ENCODE measurements at places on chromosomes 11 and 22.

GRCh38 chr11:17347676-17348075, 3.9 kb upstream of the NCR3LG1 start:
- no peak for DNase-seq

- DNase-seq, result no peak
These were observed 9.7 kb upstream of the PAFAH1B2 start for GRCh38 chr11:117134431-117134830.

DNA sequence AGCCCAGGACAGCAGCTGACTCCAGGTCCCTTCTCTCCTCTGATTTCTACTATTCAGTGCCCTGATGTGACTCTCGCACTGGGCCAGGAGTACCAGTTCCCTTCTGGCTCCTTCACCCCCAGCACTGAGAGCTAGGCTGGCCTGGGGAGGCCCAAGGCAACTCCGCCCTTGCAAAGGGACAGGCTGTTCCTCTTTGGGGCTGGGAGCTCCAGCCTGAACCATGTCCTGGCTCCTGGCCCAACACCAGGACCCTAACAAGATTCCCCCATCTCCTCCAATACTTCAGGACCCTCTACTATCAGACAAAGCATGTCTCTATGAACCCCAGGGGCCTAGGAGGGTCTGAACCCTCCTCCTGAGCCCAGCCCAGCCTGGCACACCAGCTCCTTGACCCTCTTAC, 12.5 kb downstream of the CREB3L1 start:
- DNase-seq, result no peak

DNA sequence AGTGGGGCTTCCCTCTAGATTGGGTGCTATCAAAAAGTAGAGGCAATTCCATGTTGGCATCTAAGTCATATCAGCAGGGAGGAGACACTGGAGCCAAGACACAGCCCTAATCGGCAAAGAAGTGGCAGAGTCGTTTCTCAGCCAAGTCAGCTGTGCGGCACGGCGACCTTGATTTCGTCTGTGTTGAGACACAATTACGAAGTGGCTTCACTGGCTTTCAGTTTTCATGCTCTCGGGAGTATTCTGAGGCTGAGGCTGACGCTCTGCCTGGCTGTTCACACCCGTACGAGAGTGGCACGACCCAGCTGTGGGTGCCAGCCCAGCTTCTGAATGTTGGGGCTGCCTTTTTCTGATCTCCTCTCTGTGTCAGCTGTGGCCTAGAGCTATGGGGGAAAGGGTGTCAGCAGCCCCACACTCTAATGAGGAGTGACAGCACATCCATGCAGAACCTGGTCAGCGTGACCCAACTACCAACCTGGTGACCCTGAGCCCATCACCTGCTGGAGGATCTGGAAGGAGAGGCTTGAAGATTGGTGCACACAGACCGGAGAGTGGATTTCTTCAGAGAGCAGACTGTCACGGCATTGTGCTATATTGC, 105.7 kb upstream of the TMEM45B start:
- no peak for DNase-seq

DNA sequence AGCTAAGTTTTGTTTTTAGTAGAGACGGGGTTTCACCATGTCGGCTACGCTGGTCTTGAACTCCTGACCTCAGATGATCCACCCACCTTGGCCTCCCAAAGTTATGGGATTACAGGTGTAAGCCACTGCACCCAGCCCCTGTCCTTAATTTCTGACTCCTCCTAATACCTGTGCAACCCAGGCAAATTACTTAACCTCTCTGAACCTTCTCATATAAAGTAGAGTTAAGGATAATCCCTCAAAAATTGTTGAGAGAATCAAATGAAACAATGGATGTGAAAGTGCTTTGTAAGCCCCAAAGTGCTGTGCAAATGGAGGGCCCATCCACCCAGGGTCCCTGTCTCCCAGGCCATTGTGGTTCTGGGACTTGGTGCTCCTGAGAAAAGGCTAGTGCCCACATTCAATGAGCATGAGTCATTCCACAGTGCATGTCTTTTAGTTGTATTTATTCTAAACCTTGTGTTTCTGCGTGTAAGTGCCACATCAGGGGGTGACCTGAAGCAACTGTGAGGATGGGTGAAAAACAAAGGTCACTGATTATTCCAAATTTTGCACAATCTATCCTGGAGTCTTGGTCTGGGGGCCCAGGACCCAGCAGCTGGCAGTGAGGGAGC, 61.4 kb upstream of the PTPRJ start:
- DNase-seq, result no peak

DNA sequence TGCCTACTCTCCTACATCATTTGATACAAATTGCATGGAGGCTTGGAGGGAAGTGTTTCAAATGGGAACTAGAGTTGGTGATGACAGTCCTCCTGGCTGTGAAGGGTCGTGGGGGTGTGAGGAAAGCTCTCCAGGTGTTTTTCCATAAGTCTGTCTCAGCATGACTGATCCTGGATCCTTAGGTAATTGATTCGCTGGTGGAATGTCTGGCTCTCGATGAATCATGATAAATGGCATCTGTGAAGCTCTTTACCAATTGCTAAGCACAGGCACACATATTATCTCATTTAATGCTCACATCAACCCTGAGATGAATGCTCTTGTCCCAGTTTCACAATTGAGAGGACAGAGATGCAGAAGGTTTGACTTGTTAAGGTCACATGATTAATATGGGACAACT, 107.5 kb downstream of the PKNOX2 start:
- DNase-seq, result no peak

- DNase-seq, result no peak
These were observed 43.9 kb upstream of the BID start for GRCh38 chr22:17818180-17818579.

- peak; percentile 50 for DNase-seq
These were observed 7.3 kb downstream of the NEAT1 start for GRCh38 chr11:65429724-65430405.

GRCh38 chr11:64544616-64545296, 46.3 kb upstream of the SLC22A12 start:
- DNase-seq, result no peak

DNA sequence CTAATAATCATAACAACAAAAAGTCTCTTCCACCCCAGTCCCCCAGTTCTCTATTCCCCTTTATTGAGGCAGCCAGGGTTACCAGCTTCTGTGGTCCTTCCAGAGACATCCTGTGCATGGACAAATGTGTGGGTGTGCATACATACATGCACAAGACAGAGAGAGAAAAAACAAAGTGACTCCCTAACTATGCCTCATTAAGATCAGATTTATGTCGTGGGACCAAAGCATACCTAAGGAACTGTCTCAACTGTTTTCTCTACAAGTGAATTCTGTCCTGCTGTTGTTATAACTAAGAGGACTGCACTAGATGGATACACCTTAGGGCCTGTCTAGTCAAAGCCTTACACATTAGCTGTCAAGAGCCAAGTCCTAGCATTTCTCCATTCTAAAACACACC, 106.7 kb downstream of the MRTFA start:
- DNase-seq, result no peak

DNA sequence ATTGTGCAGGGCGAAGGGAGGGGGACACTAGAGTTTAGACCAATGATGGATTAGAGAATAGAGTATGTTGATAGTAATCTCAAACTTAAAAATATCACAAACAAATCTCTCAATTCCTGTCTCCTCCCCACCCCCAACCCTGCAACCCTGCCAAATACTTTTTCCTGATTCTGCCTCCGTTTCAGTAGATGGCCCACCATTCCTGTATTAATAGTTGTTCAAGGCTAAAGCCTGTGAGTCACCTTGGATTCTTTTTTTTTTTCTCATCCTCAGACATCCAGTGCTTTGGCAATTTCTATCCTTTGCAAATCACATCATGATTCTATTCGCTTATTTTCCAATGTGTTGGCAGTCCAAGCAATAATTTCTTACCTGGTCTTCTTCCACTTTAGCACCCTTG, 207.9 kb downstream of the DYNC2H1 start:
- DNase-seq, result no peak

DNA sequence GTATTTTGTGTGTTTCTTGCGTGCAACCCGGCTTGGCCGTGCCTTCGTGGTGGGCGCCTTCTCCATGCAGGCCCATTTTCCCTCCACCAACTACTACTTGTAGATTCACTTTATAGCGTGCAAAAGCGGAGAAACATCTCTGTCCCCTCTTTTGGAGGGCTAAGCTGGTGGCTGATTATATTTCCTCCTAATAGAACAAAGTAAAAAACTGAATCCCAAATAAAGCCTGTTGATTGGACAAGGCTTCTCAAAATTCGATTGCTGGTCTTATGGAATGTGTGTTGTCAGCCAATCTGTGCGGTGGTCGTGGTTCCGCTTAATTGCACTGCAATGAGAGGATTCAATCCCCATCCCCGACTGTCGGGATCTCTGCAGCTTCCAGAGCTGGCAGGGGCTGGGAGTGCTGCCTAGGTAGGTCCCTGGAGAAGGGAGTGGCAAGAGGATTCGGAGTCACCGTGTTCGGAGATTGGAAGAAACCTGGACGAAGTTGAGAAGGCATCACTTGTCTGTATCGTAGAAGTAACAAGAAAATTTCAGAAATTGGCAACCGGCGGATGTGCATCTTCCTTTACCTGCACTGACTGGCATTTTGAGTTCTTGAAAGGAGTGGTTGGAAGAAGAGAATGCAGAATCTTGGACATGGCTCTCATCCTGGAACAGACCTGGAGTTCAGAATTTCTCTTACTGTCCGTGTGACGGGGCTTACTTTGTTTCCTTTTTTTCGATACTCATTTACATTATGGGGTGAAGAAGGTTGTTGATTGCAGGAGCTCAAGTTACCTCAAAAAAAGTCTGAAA, 1.1 kb downstream of the HMGXB4 start:
- no peak for DNase-seq

- DNase-seq, result no peak
These were observed 6.3 kb upstream of the IGLL5 start for GRCh38 chr22:22881116-22882000.

- DNase-seq, result no peak
These were observed 258.4 kb upstream of the TENM4 start for GRCh38 chr11:79699246-79699645.

GRCh38 chr11:122572592-122572991, 82.9 kb upstream of the UBASH3B start:
- DNase-seq, result no peak

DNA sequence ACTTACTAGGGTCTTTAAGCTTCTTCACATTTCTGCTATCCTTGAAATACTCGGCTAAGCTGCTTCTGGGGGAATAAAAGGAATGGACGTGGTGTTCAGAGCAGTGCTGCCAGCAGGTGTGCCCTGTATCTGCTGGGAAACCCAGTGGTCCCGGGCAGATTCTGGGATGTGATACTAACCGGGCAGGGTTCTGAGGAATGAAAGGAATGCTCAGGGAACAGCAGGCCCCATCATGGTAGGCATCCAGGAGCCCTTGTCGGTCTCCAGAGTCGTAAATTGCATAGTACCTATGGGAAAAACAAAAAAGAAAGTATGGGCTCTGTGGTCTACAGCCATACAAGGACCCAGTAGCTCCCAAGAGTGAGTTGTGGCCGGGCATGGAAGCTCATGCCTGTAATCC, 4.5 kb upstream of the TMEM223 start:
- no peak for DNase-seq

DNA sequence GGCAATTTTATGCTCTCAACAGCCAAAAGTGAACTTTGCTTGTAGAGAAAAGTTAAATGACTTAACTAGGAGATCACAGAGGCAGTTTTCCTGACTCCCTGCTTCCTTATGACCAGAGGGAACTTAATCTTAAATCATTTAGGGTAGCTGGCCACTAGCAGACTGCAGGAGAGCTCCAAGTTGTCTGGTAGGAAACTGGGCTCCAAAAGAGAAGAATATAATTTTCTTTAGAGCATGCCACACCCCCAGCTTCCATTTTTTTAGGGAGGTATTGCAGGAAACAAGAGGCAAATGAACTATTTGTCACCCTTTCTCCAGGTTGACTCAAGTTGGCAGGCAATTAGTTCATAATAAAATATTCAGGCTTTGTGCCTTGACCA, 2.6 kb downstream of the METTL15 start:
- DNase-seq, result no peak

GRCh38 chr11:37973941-37974340, 1375.9 kb upstream of the RAG2 start:
- no peak for DNase-seq

- DNase-seq, result no peak
These were observed 134.9 kb downstream of the RCN1 start for GRCh38 chr11:32225571-32226285.

DNA sequence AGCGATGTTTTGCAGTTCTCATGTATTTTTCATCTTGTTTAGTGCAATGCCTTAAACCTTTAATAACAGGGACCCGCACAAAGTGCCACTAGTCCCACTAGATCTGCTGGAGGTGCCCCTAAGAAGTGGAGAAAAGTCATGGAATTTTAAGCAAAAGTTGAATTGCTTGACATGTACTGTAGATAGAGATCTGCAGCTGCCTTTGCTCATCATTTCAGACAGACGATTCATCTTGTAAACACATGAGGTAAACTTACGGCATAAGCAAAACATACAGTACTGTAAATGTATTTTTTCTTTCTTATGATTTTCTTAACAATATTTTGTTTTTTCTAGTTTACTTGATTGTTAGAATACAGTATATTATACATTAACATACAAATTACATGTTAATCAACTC, 295.6 kb downstream of the CASP12 start:
- DNase-seq, result no peak

GRCh38 chr11:70324376-70325115, 54.1 kb downstream of the PPFIA1 start:
- no peak for DNase-seq

GRCh38 chr22:47027766-47028165, 265.3 kb downstream of the TBC1D22A start:
- no peak for DNase-seq
